NCI-H1930 (cell line): ENCODE measurements at places on chromosomes 7 and 10.

- no peak for DNase-seq
These were observed 47.0 kb downstream of the CCDC71L start for GRCh38 chr7:106613848-106614560.

GRCh38 chr10:52644373-52645186, 128.0 kb downstream of the MBL2 start:
- no peak for DNase-seq

DNA sequence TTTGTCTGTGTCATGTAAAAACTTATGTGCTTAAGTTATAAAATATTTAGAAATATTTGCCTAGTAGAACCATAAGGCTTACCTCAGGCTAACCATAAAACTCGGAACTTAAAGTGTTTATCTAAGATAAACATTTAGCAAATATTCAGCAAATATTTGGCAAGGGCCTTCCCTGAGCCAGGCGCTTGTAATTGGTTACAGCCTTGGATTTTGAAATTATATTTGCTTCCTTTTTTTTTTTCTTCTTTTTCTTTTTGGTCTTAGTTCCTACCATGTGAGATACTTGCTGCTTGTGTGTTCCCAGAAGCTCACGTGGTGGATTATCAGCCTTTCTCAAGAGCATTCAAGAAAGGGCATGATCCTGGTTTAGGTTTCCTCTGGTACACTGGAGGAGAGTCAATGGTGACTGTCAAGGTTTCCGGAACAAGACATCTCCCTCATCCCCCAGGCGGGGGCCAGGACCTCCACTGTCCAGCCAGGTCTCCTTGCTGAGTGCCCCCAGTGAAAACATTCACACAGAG, 5.2 kb upstream of the BRI3 start:
- DNase-seq = no peak

DNA sequence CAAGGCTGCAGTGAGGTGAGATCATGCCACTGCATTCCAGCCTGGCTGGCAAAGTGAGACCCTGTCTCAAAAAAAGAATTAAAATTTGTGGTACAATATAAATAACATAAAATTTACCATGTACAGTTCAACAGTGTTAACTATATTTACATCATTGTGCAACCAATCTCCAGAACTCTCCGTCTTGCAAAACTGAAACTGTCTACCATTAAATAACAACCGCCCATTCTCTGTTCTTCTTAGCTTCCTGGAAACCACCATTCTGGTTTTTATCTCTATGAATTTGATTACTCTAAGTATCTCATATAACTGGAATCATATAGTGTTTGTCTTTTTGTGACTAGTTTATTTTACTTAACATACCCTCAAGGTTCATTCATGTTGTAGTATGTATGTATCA, 167.6 kb downstream of the AUTS2 start:
- no peak for DNase-seq

DNA sequence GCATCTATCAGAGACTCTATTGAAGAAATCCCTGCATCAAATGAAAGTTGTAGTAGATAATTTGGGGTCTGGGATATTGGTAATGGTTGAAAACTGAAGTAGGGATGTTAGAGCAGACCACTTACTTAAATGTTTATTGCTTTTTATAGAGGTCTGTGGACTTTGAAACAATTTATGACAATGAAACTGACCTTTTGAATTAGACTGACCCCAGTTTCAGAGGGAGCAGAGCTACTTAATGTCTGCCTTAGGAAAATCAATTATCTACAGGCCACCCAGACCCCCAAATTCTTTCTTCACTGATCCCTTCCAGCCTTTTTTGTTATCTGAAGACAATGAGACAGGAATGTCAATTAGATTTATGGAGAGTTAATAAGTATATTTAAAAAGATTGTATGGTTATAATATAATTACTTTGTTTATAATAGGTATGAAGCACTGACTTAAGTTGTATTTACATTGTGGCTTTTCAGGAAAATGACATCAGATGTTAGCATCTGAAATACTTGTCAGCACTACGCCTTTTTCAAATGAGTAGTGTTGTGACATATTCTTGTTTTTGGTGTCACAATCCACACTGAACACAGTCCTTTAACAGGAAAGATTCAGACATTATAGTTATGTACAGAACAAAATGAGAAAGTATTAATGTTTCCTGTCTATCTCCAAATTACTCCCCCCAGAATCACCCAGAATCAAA, 13.9 kb downstream of the MGAM2 start:
- DNase-seq = no peak

DNA sequence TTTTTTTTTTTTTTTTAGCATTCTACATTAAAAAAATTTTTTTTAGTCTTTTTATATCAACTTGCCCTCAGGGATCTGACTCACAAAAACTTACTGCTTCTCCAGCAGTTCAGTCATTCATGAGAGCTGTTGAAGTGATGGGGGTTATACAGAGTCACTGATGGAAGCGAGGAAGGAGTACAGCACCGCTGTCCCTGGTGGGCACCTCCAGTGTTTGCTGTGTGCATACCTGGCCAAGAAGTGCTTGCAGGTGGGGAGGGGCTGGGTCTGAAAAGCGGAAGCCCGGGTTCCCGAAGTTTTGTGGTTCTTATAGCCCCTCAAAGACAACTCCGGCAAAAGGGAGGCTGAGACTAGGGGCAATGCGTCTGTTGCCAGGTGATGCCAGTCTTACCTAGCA, 46.2 kb downstream of the MINDY4 start:
- DNase-seq = no peak

DNA sequence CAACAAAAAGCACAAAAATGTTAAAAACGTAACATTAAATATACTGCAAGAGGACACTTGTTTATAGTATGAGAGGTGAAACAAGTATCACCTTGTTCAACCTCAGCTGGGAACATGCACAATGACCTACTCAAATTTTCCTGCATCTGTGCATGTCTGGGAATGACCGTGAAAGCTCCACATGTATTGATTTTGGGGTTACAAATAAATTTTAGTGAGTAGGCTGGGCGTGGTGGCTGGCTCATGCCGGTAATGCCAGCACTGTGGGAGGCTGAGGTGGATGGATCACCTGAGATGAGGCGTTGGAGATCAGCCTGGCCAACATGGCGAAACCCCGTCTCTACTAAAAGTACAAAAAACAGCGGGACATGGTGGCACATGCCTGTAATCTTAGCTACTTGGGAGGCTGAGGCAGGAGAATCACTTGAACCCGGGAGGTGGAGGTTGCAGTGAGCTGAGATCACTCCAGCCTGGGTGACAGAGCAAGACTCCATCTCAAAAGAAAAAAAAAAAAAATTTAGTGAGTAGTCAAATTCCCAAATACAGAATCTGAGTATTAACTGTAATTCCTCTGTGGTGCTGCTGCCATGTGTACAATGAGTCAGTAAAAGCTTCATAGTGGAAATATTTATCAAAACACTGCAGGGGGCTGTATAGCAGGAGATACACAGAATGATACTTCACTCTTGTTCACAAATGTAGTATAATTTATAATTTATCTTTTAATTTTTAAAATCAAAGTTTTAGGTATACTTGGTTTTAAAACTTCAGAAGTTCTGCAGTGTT, 41.1 kb downstream of the SUGCT start:
- no peak for DNase-seq

DNA sequence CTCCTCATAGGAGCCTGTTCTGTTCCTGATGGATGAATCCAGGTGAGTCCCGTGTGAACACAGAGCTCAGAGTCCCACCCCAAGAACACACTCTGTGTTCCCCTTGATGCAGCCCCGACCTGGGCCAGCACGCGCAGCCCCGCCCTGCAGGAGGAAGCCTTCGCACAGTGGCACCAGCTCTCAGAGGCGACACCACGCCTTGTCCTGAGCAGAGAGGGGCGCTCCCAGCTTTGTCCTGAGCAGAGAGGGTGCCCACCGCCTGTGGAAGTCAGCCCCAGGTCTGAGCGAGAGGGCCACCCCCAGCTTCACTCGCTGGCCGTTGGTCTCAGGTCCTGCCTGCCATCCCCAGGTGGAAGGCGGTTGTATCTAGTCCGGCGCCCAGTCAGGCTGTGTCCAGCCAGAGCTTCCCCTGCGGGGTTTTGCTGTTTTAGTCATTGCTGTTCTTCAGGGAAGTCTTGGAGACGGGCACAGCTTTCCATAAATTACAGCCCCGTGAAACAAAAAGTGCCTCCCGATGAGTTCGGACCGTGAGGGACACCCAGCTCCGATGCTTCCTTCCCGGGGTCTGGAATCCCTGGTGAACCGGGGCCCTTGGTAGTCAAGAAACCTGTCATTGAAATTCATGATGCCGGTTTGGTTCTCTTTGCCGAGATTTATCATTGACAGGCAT, 43.6 kb downstream of the NKX6-2 start:
- DNase-seq = no peak

DNA sequence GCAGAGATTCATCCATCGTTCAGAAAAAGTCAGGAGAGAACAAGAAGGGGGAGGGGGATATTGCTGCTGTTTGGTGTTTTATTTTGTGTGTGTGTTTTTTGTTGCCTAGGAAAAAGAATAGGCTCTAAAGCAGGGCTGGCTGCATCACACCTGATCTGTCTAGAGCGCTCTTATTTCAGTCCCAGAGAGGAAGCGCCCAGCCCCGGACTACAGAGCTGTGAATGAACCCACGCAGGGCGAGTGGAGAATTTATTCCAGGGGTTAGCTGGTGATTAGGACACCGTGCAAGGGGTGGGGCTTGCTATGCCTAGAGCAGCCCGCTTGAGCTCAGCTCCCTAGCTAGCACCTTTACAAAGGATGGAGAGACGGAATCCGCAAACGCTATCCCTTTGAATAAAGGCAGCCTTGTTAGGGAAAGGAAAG, 621 bp upstream of the FAM13C start:
- peak; percentile 49 for DNase-seq

- DNase-seq = no peak
These were observed 35.8 kb downstream of the SORCS3 start for GRCh38 chr10:104676874-104677273.

DNA sequence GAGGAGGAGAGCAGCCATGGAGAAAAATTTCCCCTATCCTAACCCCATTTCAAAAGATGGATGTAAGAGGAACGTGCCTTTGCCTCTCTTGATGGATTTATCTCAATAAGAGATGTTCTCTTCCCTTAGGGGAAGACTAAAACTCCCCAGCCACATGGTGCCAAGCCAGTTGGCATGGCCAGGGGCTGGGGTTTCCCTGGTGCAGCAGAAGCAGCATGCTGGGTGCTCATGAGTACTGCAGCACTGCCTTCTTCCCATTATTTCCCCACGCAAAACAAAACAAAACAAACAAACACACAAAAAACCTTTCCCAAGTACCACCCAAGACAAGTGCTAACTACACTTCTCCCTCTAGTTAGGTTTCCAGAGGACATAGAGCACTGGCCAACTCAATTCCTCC, 97.2 kb downstream of the DOCK4 start:
- no peak for DNase-seq

DNA sequence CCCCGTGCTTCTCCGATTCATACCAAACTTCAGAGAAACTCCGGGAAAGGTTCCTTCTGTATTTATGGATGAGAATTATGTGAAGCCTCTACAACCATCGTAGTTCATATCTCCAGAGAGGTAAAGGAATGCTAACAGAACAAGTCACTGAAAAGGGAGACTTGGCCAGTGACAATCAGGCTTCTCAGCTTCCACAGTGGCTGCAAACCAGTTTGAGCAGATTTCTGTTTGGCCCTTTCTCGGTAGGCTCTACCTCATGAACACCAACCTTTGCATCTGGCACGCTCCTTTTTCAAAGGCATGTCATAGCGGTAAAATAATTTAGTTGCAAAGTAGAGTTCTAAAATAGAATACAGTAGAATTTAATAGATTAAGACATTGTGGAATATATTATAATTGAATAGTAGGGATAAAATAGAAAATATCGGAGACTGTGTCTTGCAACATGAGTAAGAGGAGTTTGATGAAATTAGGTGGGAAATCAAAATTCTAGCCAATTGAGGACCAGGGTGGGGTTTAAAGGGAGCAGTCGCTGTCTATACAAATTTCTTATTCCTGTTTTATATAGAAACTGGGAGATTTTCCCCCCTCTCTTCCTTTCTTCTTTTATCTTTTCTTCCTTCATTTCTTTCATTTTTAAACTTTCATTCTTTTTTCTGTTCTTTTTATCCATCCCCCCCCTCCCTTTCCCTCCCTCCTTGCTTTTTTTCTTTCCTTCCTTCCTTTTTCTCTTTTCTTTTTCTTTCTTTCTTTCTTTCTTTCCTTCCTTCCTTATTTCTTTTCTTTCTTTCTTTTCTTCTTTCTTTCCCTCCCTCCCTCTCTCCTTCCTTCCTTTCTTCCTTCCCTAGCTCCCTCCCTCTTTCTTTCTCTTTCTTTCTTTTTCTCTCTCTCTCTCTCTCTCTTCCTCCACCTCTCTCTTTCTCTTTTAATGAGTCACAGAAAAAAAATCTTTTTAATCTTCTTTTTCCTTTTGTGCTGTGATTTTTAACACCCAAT, 161.5 kb upstream of the KLF6 start:
- no peak for DNase-seq
